COR-L47 (cell line): ENCODE measurements at places on chromosomes 5 and 9.

DNA sequence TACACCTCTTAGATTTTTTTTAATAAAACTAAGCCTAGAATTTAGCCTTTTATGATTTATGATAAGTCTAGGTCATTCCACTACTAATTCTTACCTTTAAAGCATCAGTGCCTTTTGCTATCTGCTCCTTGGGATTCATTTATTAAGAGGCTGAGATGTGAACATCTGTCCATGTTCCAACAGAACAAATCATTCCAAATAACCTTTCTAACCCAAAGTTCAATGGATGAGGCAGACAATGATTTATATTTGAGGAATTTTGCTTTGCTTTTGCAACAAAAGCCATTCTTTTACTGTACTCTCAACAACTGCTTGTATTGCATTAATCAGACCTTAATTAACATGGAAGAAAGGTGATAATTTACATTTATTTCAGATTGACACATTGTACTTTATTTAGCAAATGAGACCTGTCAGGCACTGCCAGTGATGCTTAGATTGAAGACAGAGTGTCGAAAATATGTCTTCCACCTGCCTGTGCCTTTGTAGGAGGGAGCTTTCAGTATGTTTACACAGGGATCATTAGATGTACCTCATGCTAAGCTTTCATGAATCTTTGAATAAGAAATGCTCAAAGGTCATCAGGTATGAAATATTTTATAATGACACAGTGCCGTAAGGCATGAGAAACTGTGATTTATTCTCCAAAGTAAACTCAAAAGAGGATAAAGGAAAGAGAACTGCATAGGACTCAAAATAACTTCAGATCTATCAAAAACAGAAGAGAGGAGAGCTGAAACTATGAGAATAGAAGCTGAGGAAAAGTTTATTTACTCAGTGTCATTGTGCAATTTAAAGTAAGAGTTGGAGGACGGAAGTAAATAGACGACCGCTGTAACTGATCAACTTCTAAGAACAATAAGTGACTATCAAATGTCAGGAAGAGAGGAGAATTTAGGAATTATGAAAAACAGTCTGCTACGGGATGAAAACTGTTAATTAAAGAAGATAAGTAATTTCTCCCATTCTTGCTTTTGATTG lies 36.7 kb upstream of the IZUMO3 start:
- peak; percentile 52 for DNase-seq

DNA sequence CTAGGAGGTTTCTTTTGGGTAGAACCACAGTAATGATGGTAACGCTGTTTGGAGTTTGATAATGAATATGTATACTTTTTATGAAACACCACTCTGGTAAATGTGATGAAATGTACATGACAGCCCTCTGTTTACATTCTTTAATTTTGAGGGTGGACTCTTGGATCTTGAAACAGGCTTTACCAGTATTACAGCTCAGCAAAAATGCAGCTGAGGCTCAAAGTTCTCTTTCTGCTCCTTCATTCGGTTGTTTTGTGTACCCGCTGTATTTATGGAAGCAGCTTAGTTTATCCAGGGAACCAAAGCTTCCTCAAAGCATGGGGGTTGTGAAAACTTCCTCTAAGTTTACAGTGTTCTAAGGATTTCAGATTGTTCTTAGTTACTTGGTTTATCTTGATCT lies 11.1 kb downstream of the GAPVD1 start:
- DNase-seq = no peak

DNA sequence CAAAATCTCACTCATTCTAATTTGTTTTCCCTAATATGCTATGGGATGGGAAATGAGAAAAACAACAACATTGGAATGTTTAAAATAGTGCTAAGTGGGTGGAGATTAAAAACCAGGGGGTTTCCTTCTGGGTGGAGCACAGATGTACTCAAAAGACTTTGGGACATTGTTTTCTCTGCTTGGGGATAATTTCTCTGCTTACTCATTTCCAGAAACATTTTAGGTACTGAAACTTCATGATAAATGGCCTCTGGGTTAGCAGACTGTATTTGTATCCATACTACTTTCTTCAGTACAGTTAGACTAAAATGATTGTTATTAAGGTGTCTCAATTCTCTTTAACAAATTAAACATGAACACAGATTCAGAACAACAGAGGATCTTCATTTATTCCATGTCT lies 17.4 kb downstream of the ELOVL7 start:
- no peak for DNase-seq

DNA sequence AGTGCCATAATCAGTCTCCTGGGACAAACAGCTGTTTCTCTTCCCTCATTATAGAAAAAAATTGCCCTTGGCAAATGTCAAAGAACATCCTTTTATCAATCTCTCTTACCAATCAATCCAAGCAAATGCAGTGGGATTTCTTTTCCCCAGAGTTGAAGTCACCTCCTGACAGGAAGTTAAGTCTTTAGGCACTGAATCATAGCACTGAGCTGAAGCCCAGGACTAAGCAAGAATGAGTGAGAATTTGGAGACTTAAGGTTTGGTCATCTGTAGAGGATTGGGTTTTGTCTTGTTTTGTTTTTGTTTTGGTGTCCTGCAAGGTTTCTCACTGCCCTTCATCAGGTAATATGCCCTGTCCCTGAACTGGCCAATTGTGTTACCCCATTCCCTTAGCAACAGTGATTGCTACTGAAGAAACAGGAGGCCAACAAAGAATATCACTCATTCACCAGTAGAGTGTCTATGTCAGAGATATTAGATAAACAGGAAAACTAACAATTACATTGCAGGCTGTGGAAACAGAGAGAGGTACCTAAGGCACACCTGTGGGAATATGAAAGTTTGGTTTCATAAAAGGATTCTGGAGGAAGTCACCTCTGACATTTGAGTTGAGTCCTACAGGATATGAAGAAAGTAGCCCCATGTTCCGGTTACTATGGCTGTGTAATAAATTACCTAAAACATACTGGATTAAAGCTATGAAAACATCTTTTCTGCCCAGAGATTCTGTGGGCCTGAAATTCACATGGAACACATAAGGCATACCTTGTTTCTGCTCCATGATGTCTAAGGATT lies 4.5 kb upstream of the FXN start:
- no peak for DNase-seq

- DNase-seq = no peak
Observed at GRCh38 chr9:33220681-33221567, 19.0 kb upstream of the SPINK4 start.

- no peak for DNase-seq
Observed at GRCh38 chr5:138966236-138966985, 91.3 kb upstream of the LRRTM2 start.

GRCh38 chr5:96036301-96036700 lies 74.7 kb upstream of the ELL2 start:
- no peak for DNase-seq

- DNase-seq = no peak
Observed at GRCh38 chr5:135395451-135395850, 3.6 kb downstream of the MACROH2A1 start.

DNA sequence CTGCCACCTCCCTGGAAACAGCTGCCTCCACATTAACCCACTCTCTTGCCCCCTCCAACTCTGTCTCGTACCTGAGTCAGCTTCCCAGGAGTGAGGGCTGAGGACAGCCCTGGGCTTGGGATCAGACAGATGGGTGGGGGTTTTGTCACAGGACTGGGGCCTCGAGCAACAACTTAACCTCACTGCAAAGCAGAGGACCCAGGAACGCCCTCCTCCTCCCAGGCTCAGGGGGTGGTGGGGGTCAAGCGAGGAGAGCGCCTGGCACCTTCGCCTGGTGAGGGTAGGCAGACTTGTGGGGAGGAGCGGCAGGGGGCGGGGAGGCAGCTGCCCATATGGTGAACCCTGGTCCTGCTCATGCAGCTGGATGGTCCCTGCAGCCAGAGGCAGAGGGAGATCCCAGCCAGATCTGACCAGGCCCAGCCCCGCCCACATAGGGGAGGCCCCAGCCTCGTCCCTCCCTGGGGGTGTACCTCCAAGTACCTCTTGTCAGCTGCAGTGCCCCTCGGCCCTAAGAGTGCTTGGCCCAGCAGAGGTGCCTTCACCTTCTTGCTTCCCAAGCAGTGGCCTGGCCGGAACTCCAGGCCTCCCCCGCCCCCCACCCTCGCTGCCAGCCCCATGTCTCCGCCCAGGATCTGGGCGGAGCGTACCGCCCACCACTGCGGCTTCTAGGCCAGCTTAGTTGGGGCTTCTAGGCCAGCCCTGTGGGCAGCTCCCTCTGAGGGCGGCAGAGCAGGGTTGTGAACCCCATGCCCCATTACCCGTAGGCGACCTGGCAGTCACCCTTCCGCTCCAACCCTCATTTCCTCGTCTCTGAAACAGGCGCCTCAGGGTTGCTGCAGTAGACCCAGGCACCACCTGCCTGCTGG lies at the start of gene SARDH:
TSS of gene SARDH (minus strand) at position 579 of the 866 bp plus-strand sequence. CDS start 4,179 bp downstream, outside the sequence.
- DNase-seq = peak; percentile 55

DNA sequence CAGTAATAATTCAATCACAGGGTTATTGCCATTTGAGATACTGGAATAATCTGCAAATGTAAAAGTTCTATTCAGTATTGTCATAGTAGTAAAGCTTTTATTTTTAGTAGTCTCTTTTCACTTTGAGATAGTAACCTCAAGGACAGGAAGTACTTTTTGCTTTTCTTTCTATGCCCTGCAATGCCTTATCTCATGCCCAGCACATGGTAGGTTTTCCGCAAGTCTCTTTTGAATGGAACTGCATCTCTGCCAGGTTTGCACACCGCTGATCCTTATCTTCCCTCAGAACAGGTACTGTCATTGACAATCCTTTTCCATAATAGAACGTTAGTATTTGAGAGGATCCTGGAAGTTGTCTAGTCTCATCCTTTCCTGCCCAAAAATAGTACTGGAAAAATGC lies 91.8 kb upstream of the IFNK start:
- DNase-seq = no peak

GRCh38 chr5:123450640-123451039 lies 27.4 kb upstream of the CEP120 start:
- peak; percentile 93 for DNase-seq

DNA sequence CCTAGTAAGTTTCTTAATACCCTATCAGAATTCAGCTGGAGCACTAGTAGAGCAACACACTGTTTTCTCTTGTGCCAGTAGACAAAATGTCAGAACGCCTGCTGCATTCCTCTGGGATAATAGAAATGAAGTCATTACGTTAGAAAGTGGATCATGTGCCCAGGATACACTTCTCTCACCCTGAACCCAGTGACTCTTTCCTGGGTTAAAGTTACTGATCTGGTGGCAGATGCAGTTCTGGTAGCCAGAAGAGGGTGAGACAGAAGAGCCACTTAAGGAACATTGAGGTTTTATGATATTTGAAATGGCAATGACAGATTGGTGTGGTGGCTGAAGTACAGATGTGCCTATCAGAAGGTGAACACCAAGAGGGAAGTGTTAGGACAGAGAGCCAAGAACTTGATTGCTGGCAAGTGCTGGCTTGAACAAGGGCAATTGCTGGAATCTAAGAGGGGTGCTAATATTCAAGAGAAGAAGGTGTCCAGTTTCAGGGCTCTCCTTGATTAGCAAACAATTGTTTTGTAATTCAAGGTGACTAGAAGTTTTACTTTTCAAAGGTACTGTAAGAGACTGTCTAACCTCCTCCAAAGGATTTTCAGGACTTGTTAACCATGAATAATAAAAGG lies 93.7 kb upstream of the ERBIN start:
- no peak for DNase-seq

DNA sequence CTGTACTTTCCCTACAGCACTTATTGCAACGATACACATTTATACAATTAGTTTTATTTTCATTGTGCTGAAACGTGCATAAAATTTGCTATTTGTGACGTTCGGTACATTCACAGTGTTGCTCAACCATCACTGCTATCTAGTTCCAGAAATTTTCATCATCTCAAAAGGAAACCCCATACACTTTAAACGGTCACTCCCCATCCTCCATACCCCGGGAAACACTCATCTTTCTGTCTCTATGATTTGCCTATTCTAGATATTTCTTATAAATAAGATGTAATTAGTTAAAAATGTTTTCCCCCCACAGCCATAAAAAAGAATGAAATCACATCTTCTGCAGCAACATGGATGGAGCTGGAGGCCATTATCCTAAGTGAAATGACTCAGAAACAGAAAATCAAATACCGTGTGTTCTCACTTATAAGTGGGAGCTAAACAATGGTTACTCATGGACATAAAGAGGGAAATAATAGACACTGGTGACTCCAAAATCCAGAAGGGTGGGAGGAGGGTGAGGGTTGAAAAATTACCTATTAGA lies 40.2 kb upstream of the TEX48 start:
- DNase-seq = no peak

GRCh38 chr9:129075996-129076639 lies 4.8 kb upstream of the DOLPP1 start:
- no peak for DNase-seq

DNA sequence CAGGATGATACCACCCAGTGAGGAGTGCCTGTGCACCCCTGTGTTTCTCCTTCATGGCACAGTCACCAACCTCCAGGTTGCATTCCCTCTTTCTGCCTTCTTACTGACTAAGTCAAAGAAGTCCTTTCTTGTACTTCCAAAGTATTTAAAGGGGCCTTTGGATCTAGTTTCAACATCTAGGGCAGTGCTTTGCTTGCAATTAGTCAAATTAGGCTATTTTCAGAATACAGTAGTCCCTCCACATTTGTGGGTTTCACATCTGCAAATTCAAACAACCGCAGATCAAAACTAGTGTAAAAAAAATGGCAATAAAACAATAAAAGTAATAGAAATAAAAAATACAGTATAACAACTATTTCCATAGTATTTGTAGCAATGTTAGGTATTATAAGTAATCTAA lies 333.9 kb upstream of the SEMA6A start:
- no peak for DNase-seq

DNA sequence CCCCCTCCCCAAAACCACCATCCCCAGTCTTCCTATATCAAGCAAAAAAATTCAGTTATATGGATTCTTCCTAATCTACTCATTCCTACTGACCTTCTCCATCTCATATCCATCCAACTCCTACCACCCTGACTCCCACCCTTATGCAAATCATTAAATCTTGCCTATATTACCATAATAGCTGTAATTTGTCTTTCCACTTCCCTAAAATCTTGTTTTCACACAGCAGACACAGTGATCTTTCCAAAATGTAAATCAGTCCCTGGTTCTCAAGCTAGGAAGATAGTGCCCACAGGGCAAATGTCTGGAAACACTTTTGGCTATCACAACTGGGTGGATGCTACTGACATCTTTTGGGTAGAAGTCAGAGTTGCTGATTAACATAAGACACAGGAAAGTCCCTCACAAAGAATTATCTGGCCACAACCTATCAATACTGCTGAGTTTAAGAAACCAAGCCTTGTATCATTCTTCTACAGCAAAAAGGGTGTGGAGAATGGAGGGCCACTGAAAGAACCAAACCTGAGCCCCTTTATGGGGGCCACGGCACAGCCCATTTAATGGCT lies 1.4 kb downstream of the SRA1 start:
- no peak for DNase-seq

DNA sequence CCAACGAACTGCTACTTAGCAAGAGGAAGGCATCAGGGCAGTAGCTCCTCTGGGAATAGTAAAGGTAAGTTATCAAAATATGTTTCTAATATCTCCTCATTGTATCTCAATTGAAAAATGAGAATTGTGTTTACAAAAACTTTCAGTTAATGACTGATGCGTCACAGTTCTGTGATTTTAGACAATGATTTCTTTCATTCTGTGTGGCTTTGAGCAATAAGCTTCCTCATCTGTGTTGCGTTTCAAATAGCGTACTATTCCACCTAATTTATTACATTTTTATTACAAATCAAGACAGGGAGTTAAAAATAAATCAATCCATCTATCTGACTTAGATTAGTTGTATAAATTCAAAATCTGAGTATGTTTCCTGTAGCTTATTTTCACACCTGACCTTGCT lies 145.0 kb downstream of the CAAP1 start:
- DNase-seq = no peak

- DNase-seq = no peak
Observed at GRCh38 chr5:56273376-56273955, 40.3 kb upstream of the ANKRD55 start.
